NCI-H1092 treated with DMSO at 0.1 percent for 48 hours (cell line): ENCODE measurements at places on chromosomes 2 and 18.

DNA sequence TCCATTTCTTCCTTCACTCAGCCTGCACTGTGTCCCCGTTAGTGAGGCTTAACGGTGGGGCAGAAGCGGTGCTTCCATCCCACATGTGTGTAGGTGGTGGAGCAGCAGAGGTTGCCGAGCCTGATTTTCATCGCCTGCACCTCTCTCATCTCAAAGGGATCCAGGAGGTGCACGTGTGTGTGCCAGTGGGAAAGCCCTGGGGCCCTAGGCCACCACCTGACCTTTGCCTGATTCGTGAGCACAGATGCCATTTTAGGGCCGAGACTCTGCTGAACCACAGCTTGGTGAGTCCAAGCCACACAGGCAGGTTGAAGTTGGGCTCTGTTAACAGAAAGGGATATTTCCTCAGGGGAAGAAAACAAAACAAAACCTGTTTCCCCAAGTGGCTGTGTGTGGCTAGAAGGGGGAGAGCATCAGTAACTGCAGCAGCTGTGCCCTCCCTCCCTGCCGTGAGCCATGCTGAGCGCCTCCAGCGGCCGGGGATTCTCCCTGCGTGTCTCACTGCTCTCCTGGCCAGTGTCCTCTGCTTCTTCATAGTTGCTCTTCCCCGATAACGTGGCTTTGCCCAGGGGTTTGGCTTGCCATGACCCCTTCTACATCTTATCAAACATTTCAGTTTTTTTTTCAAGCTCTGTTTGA is 81.5 kb downstream of the MAPRE2 start:
- DNase-seq = no peak

DNA sequence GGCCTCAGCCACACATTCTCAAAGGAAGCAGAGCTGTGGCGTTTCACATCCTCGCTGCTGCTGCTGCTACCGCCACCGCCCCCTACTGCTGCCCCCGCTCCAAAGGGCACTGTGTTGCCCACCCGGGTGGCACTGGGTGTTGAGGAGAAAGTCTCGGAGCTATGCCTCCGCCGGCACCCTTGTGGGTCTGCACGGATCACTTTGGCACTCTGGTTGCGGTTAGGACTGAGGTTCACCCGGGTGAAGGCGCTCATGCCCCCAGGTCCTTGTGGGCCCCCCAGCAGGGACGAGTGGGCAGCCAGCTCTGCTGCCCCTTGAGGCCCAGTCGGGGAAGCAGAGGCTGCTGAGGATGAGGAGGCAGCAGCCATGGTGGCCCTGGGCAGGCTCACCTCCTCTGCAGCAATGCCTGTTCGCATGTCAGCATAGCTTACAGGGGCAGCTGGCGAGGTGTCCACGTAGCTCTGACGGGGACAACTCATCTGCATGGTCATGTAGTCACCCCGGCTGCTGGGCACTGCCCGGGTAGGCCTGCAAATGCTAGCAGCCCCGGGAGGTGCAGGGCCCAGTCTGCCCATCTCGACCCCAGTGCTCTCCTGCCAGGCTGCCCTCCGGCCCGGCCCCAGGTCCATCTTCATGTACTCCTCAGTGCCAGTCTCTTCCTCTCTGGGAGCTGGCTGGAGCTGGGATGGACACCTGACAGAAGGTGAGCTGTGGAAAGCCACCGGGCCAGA is 4.2 kb downstream of the IRS1 start:
- no peak for DNase-seq

DNA sequence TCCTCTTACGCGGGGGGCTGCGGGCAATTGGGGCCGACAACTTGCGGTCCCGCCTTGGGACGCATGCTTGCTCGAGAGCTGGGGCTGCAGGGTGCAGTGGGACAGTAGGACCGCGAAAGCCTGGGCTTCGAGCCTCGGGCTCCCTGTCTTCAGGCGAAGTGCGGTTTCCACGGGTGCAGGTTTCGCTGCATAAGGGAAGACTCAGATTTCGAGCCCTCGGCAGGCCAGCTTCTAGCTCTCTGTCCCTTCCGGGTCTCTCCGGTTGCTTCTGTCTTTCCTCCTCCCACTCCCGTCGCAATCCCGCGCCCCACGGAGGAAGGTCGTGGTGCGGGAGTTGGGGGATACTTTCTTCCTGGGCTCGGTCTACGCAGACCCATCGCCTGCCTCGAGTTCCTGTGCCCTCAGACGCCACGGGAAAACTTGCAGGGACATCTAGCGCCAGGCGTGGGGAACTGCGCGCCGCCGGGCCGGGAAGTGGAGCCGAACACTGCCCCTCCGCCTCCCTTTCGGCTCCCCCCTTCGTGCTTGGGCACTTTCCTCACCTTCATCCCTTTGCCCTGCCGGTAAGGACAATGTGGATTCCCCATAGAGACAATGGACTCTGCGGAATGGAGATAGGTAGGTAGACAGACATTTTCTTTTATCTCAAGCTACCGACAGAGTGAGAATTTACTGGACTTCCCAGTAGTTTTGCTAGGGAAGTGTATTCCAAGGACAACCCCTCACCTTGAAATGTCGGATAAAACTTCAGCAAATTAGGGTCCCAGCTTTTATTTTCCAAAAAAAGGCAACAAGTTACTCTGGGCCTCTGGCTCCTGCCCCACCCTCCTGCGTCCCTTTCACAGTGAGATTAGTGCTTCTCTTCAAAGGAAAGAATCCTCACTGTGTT is 4.2 kb upstream of the HOXD13 start:
- DNase-seq = no peak

GRCh38 chr18:77366067-77366719 is 116.5 kb downstream of the GALR1 start:
- no peak for DNase-seq

DNA sequence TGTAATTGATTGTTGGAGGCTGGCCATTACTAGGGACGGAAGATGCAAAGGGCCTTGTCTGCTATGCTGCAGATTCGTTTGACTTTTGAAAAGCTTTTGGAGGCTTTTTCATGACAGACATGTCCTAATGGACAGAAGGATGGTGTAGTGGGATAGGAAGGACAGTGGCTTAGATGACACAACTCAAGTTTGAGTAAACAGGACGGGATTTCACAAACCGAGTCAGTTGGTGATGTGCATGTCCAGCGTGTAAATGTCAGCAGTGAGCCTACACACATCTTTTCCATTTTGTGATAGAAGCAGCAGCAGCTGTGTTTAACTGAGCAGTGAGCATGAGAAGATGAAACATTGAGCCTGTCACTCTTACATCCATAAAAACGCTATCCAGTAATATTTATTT is 76.0 kb downstream of the NCK2 start:
- no peak for DNase-seq

GRCh38 chr18:47870605-47871004 is 59.9 kb downstream of the SMAD2 start:
- no peak for DNase-seq
